Astrocyte (in vitro differentiated cells and primary cell): ENCODE measurements at places on chromosomes 7 and 10. TPM values are rescaled to one million over a fixed set of nuclear protein-coding genes. Genes with fewer than 3 reads are reported as not detected.

FKBP6 gene
- not detected in 2 replicates for total RNA-seq

WIPF3 gene
- 0.87 and 1.0 TPM in 2 replicates for total RNA-seq

NPY4R gene
- total RNA-seq = 0.48 and 0.53 TPM in 2 replicates

DNA sequence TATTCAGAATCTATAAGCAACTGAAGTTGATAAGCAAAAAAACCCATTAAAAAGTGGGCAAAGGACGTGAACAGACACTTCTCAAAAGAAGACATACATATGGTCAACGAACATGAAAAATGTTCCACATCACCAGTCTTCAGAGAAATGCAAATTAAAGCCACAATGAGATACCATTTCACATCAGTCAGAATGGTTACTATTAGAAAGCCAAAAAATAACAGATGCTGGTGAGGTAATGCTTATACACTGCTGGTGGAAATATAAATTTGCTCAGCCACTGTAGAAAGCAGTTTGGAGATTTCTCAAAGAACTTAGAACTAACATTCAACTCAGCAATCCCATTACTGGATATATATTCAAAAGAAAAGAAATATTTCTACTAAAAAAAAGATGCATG is 332.8 kb upstream of the PLXDC2 start:
- DNase-seq = no peak

- DNase-seq = peak; percentile 51
Measured at GRCh38 chr10:58797356-58797755, 284.7 kb downstream of the BICC1 start.

- DNase-seq = no peak
Measured at GRCh38 chr10:133134411-133135115, 25.5 kb upstream of the KNDC1 start.

GRCh38 chr7:39127058-39127457 is 149.3 kb downstream of the POU6F2 start:
- DNase-seq = no peak

DNA sequence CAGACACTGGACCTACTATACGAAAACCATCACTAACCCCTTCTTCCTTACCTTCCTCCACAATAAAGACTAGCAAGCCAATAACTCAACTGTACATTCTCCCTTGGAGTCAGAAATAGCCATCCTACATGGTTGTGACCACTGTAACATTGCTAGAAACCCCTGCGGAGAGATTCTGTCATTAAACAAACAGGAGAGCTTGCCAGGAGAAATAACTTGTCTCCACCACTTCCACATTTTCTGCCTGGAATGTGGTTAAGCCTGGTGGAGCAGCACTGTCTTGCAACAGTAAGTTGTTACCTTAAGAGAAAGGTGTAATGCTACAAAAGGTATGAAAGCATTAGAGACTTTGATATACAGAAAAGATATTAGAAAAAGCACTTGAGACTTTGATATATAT is 45.8 kb downstream of the THSD7A start:
- peak; percentile 84 for DNase-seq

- DNase-seq = peak; percentile 12
Measured at GRCh38 chr7:36966636-36967035, 242.3 kb upstream of the AOAH start.

C10orf67 gene
- 0.27 and 0.46 TPM in 2 replicates for total RNA-seq

GRCh38 chr7:43721193-43721806 is 8.0 kb downstream of the COA1 start:
- peak; percentile 31 for DNase-seq

GRCh38 chr7:37448011-37448635 is 541 bp downstream of the ELMO1 start:
- DNase-seq = no peak

GATA3 gene
- 11.8 and 17.6 TPM in 2 replicates for total RNA-seq

IGF2BP3 gene
- total RNA-seq = 69.9 and 79.5 TPM in 2 replicates

DNA sequence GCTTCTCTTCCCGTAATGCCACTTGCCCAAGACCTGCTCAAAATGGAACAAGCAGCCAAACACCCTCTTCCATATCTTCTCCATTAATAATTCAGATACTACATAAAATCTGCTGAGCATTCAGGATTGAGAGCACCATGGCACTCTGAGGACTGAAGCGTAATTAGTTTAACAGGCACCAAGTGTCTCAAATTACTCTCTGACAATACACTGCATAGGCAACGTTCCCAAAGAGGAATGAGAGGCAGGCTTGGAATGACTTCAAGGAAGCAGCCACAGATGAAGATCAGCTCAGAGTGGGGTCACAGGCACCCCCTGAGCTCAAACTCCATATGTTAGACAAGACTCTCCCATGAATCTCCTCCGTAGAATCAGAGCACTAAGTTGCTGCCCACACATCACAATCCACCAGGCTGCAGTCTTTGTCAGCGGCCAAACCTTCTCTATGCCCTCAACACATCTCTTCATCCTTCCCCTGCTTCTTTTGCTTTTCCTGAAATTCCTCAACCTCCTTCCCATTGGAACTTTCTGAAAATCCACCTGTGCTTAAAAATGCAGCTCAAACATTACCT is 4.7 kb upstream of the ABLIM1 start:
- DNase-seq = no peak

FOXP2 gene
- total RNA-seq = 3.3 and 3.4 TPM in 2 replicates

GRCh38 chr7:29538389-29538788 is 25.2 kb upstream of the PRR15 start:
- no peak for DNase-seq

BTBD16 gene
- 0.26 TPM in 1 of 2 replicates, not detected in the other for total RNA-seq

DNA sequence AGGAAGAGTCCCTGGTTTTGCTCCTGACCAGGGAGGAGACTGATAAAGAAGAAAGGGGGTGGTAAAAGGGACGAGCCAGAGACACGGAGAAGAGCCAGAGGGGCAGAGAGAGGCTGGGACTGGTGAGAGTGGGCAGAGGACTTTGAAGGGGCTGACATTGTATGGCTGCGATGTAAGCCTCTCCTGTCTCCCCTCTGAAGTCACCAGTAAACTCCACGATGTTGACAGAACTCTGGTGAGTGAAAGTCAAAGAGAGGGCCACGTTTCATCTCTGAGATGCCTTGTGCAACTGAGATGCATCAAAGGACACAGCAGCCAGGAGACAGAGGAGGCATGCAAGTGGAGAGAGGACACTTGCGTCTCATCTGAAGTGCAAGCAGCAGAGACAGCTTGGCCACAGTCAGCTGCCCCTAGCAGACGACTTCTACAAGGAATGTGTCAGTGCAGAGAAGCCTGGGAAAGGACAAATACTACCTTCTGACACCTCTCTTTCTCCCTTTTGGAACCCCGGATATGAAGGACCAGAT is 54.3 kb downstream of the SMKR1 start:
- DNase-seq = no peak

GRCh38 chr10:5619362-5620211 is 46.8 kb downstream of the ASB13 start:
- DNase-seq = peak; percentile 61

GRCh38 chr10:122855745-122856144 is 10.1 kb upstream of the CUZD1 start:
- DNase-seq = no peak

NME8 gene
- not detected in 2 replicates for total RNA-seq
